ENCODE measurements at places on chromosomes 5 and 9.

GRCh38 chr5:168860081-168860480 is 280.9 kb upstream of the PANK3 start:
- no peak for DNase-seq

GRCh38 chr9:15501179-15501578 is 9.6 kb downstream of the PSIP1 start:
- peak; percentile 65 for DNase-seq

DNA sequence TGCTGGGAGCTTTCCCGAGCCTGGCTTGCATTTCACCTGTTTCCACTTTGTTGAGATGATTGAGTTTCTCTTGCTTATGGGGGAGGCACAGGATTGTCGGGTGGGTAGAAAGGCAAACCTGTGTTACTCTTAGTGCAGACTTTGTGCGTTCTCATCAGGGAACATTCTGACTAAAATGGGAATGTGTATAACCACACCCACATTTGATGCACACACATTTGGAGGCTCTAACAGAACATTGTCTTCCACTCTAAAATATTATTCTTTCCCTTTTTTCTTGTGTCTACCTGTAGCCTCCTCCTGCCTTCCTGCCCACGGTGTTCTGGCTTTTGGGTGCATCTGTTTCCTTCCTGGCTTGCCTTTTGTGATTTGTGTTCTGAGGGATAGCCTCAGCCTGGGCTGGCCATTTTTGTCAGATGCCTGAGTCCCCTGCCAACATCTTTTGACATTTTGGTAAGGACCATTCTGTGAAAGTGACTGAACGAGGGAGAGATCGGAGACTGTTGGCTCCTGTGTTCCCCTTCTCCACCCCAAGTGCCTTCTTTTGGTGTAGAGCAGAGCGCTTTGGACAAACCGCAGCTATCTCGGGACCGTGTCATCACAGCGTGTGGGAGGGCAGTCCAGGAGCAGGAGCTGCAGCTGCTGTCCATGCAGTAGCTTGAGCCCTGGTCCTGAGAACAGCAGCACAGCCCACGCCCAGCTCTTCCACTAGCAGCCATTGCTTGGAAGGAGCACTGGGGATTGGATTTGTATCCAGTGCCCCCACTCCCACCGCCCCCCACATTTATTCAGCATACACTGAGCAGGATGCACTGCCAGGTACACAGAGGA is 101.4 kb downstream of the ARHGAP26 start:
- no peak for DNase-seq

- DNase-seq = no peak
Measured at GRCh38 chr5:117568126-117568525, 993.5 kb upstream of the SEMA6A start.

GRCh38 chr5:169805527-169805934 is 168.5 kb downstream of the DOCK2 start:
- no peak for DNase-seq

DNA sequence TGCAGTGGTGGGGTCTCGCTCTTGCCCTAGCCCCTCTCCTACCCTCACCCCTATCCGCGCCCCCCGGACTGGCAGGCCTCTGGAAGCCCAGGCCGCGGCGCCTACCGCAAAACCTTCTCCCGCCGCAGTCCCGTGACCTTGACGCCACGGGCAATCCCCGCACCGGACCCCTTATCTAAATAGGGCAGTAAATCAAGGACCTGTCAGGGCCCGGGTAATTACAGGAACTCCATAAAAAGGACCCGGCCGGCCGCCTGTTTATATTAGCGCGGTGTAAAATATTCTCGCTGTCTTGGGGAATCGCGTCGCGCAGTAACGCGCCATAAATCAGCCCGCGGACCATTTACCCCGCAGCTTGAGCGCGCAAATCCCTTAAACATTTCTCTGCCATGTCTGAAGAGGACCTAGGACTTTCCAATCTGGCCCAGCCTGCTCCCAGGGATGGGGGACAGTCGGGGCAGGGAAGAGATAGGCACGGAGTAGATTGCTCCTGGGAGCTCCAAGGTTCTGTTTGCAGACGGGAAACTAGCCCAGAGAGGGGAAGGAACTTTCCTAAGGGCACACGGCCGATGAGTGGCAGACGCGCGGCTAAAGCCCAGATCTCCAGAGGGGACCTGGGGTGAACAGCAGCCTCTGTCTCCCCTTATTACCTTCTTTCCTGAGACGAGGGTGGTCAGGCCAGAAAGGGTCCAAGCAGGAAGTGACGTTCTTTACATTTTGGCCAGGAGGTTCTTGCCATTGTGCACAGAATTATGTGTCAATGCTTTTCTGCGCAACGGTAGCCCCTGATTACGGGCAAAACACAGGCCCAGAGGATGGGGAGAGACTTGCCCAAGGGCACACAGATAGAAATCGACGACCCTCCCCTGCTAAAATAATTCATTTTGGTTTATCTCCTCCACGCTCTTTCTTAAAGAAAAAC is 4.8 kb upstream of the HAND1 start:
- DNase-seq = no peak

GRCh38 chr9:37034305-37034937 is 353 bp upstream of the PAX5 start:
- no peak for DNase-seq

- no peak for DNase-seq
Measured at GRCh38 chr5:9716838-9717281, 86.7 kb upstream of the TAS2R1 start.

- DNase-seq = no peak
Measured at GRCh38 chr9:8723195-8723594, 923.6 kb upstream of the DMAC1 start.

GRCh38 chr5:55146080-55146479 is 13.9 kb upstream of the GPX8 start:
- DNase-seq = no peak

- no peak for DNase-seq
Measured at GRCh38 chr9:70442328-70442848, 27.9 kb upstream of the KLF9 start.

DNA sequence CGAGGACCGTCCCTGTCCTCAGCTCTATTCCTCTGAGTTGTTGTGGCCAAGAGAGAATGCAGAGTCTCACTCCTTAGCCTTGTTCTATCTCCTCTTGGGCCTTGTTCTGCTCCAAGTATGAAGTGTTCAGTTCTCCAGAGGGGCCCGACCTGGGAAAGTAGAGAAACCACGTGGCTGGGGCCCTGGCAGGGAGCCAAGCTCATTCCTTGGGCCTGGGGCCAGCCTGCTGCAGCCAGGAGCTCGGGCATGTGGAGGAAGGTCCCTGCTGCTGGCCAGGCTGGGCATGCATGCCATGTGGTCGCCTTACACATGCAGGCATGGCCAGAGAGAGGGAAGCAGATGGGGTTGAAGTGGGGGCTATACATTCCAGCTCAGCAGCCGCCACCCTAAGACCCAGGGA is 60.7 kb downstream of the COL27A1 start:
- no peak for DNase-seq

DNA sequence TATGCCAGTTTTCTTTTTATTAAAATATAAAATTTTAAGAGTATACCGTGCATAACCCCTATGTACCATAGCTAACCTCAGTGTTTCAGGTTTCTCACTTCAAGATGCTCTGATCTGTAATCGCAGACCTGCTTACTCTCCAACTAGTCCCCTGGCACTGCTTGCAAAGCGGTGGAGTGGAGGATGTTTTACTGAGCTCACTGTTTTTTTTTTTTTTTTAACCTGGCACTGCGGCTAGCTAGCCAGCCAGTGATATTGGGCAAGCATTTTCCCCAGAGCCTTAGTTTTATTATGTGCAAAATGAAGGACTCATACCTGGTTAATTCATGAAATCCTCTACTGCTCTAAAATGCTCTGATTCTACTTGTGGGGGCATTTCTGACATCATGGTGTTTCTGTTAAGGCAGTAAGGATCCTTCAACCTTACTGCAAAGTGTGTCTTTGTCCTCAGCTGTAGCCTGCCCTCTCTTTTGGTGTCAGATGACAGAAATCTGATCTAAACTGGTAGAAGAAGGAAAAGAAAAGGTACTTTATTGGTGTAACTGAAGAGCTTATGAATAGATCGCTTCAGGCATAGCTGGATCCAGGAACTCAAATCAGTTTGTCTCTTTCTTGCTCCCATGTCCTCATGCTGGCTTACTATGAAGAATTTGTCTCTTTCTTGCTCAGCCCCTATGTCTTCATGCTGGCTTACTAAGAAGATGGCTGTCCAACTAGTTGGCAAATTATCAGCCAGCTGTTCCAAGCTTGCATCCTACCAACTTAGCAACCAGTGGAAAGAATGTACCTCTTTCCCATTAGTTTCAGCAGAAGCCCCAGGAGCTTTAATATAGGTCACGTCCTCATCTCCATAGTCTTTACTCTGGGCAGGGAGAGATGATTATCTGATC is 59.8 kb downstream of the DOCK2 start:
- DNase-seq = no peak

DNA sequence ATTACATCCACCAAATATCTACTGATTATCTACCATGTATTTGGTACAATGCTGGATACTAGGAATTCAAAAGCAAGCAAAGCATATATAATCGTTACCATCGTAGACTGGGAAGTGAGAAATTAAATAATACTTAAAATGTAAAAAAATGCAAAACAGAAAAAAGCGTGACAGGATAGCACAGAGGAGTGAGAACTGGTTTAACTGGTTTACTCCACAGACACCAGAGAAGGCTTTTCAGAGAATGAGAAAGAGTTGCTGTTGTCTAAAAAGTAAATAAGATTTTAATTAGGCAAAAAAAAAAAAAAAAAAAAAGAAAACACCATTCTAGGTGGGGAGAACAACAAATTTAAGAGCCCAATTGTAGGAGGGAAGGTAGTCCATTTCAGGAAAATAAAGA is 657.9 kb upstream of the ST8SIA4 start:
- DNase-seq = no peak

GRCh38 chr5:72166070-72166979 is 59.0 kb downstream of the MAP1B start:
- peak; percentile 54 for DNase-seq

GRCh38 chr9:122991370-122991830 is 42.1 kb upstream of the GPR21 start:
- DNase-seq = no peak

- no peak for DNase-seq
Measured at GRCh38 chr5:111310711-111311620, 86.8 kb downstream of the CAMK4 start.

DNA sequence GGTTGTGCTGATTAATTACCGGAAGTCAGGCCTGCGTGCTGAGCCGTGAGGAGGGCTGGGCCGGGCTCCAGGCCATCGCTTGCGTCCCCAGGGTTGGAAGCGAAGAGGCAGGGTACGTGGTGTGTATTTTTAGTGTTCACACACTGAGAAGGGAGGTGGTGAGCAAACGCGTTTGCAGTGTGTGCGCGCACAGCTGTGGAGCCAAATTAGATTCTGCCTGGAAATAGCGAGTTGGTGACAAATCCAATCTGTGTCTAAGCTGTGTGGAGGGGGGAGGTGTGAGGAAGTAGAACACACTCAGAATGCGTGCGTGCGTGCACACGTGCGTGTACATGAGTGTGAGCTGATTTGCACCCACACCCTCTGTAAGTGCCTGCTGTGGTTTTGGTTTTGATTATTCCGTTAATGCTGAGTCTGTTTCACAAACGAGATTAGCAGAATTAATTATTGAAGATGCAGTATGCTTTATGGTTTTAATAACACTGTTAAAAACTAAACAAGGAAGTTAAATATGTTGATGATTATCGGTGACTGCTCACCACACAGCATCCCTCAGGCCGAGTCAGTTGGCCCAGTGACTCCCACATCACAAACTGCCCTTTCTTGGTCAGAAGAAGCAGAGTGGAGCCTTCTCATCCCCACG is 111.8 kb upstream of the FCN2 start:
- no peak for DNase-seq

DNA sequence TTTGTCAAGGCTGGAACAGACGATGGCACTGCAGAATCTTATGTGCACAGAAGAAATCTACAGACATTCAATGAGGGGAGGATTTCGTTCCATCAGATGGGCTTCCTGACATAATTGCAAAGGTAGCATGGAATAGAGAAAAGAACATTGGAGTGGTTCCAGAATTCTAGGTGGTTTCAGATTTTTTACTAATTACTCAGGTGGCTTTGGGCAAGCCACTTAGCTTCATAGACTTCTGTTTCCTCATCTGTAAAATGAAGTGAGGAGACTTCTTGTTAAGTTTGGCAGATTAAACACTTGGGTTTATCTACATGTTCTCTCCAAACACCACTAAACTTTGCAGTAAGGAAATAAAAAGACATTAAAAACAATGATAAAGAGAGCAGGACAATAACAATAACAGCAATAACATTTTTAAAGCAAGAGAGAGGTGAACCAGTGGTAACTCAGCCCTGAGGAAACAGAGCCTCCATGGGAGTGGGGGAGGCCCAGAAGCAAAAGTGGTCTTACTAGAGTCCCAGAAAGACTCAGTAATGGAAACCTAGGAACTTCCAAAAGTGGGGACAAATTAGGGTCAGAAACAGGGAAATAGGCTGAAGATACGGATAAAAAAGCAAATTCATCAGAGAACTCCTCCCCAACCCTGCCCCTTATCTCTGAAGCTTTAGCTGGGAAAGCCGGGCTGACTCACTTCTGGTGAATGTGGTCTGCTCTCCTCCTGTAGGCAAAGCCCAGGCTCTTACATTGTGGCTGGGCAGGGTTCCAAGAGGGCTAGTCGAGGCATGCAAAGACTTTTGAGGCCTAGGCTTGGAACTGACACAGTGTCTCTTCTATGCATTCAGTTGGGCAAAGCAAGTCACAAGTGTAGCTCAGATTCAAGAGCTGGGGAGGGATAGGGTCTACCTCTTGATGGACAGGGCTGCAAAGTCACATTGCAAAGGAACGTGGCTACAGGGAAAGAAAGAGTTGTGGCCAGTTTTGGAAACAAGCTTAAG is 11.8 kb upstream of the ACTBL2 start:
- DNase-seq = no peak

- no peak for DNase-seq
Measured at GRCh38 chr9:95023217-95024003, 294.1 kb downstream of the FANCC start.

DNA sequence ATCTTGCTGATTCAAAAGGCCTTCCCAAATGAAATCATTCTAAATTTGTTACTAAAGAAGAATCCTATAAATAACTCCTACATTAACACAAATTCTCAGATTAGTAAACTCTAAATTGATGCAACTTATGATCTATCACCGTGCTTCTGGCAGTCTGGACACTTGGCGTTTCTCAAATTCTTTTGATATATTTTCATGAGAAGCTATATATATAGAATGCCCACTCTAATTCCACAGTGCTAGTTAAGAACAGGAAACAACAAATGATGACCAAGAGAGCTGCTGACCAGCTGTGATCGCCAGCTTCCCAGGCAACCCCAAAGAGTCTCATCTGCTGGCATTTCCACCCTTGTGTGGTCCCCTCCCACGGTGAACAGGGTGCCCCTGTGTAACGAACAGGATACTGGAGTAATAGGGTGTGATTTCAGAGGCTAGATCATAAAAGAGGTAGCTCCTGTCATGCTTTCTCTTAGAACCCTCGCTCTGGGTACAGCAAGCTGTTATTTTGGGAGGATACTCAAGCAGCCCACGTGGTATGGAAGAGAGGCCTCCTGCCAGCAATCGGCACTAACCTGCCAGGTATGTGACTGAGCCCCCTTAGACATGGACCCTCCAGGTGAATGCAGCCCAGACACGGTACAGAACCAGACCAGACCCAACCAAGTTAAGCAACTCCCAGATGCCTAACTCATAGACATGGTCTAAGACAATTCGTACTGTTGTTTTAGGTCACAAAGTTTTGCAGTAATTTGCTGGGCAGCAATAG is 64.7 kb downstream of the CDC14B start:
- no peak for DNase-seq

GRCh38 chr9:93698140-93698908 is 121.9 kb downstream of the PHF2 start:
- DNase-seq = no peak

- DNase-seq = no peak
Measured at GRCh38 chr5:16043349-16043965, 136.1 kb downstream of the MARCHF11 start.

GRCh38 chr5:32462618-32463017 is 18.1 kb upstream of the ZFR start:
- no peak for DNase-seq
